ENCODE measurements at places on chromosomes 3 and 15. TPM values are rescaled to one million over a fixed set of nuclear protein-coding genes. Genes with fewer than 3 reads are reported as not detected.

The TNNC1 gene
- total RNA-seq: 1.7 TPM

The MTHFS gene
- total RNA-seq: 7.1 TPM

DNA sequence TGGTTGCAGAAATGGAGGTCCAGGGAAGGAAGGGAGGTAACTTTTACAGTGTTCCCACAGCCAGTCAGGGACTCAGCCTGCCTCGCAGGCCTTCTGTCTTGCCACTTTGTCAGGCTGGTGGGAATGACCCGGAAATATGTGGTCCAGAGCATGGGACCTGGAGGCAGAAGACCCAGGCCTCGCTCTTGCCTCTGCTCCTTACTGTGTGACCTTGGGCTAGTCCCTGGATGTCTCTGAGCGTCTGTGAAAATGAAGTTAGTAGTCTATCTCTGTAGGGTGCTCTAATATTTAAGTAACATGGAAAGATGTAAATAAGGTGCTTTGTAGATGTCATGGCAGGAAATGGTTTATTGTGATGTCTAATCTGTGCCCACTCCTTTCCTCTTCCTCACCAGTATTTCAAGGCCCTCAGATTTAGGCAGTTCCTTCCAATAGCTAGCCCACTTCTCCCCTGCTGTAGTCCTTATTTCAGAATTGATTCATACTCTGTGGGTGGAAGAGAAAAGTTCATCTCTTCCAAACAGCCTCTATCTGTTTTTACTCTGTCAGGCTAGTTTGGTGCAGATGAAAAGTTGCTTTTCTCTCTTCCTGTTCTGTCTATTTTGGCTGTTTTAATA, 9.1 kb downstream of the CORO2B start:
- no peak for DNase-seq

The ESYT3 gene
- 2.0 TPM for total RNA-seq

DNA sequence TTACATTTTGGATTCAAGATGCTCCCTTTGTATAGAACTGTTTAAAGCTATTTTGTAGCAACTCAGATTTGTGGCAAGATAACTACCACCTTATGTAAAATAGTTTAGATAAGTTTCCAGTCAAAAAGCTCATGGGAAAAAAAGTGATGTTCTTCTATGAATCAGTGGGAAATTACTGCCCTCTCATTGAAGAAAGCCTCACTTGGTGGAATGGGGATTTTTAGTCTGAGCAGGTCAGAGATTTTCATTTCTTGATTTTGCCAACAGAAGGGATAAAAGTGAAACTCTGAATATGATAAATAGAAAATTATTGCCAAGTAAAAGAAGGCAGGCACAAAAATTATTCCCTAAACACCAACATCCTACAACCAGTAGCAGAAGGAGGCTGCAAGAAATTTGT, 25.8 kb upstream of the CSTA start:
- no peak for DNase-seq

GRCh38 chr3:31919528-31919927, 61.5 kb downstream of the OSBPL10 start:
- no peak for DNase-seq

The SLC15A2 gene
- total RNA-seq: 0.49 TPM

- DNase-seq: no peak
Measured at GRCh38 chr3:123084738-123085237, 18.0 kb downstream of the PDIA5 start.

DNA sequence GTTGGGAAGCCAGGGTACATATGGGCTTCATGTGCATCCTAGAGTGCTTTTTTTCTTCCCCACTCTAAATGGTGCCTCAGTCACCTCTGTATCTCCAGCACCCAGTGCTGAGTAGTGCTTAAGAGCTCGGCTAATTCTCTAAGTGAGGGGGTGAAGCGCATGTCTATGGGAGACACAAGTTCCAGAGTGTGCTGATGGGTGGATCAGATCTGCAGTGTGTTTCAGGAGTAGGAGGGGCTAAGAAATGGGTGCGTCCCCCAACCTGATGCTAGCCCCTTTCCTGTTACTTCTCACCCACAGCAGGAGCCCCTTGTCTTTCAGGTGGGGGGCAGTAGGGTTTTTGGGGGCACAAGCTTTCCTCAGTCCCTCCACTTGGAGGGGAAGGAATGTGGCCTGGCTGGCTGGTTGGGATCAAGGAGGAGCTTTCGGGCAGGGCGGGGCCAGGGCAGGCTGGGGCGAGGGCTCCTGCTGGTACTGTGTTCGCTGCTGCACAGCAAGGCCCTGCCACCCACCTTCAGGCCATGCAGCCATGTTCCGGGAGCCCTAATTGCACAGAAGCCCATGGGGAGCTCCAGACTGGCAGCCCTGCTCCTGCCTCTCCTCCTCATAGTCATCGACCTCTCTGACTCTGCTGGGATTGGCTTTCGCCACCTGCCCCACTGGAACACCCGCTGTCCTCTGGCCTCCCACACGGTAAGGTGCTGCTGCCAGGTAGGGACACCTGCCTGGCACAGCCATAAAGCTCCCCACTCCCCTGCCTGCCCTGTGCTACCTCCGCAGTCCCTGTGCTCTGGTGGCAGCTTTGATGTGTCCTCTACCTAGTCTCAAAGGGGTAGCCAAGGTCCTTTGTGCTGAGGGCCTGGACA, at the start of gene IL17RE:
TSS of gene IL17RE (plus strand) at position 477 of the 866 bp plus-strand sequence. CDS start at position 562, 85 bp downstream.
- no peak for DNase-seq

- DNase-seq: no peak
Measured at GRCh38 chr3:168889666-168890065, 773.8 kb downstream of the MECOM start.

The CCK gene
- not detected for total RNA-seq

GRCh38 chr3:13607821-13608597, 59.1 kb downstream of the FBLN2 start:
- no peak for DNase-seq

DNA sequence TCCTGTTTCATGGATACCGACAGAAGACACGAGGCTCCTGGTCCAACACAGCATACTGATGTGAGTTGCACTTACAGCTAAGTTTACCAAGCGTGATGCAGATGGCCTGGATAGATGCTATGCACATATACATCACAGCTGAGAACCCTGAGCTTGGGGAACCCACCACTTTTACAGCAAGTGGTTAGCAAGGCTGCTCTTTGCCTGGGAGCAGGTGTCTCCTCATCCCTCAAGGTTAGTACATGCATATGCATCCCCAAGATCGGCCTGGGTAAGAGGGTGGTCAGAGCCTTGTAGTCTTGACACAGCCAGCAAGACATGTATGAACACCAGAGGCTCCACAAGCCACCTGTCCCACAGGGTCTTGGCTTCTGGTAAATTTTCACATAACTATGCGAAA, 28.3 kb downstream of the LRRC2 start:
- DNase-seq: no peak

The ZKSCAN7 gene
- total RNA-seq: 2.7 TPM

DNA sequence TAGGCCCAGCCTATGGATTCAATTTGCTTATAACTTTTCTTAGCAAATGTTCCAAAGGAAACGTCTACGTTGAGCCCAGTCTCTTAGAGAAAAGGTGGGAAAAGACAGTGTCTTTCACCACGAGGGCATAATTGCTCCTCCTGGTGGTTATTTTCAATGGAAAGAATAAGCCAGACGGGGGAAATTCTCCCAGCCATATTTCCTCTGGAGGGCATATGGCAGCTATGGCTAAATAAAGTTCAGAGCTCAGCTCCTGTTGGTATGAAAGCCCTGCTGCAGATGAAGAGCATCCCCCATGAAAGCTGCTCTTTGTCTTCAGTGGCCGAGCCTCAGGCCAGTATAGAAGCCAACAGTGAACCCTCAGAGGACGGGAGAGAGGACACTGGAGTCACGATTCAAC, 297.9 kb downstream of the RYR3 start:
- no peak for DNase-seq

The GYG1 gene
- 45.9 TPM for total RNA-seq

DNA sequence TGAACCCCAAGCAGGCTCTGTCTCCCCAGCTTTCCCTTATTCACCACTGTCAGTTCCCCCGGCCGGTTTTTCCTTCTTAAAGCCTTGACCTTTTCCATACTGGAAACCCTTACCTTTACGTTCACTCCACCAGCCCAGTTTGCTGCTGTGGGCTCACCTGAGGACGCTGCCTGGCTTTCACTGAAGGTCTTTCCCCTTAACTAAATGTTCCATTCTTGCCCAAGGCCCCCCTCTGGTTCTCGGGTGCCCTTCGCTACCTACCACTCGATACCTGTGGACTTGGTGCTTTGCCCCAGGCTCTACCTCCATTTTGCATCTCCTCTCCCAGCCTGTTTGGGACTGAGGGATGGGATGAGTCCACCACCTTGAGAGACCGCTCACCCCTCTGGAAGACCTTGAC, 851 bp downstream of the AP2M1 start:
- DNase-seq: no peak

Measured in vagina (tissue), 2 donors.